ENCODE measurements at places on chromosomes 3 and 15.

GRCh38 chr3:135806317-135806716, 159.2 kb upstream of the PPP2R3A start:
- no peak for DNase-seq

DNA sequence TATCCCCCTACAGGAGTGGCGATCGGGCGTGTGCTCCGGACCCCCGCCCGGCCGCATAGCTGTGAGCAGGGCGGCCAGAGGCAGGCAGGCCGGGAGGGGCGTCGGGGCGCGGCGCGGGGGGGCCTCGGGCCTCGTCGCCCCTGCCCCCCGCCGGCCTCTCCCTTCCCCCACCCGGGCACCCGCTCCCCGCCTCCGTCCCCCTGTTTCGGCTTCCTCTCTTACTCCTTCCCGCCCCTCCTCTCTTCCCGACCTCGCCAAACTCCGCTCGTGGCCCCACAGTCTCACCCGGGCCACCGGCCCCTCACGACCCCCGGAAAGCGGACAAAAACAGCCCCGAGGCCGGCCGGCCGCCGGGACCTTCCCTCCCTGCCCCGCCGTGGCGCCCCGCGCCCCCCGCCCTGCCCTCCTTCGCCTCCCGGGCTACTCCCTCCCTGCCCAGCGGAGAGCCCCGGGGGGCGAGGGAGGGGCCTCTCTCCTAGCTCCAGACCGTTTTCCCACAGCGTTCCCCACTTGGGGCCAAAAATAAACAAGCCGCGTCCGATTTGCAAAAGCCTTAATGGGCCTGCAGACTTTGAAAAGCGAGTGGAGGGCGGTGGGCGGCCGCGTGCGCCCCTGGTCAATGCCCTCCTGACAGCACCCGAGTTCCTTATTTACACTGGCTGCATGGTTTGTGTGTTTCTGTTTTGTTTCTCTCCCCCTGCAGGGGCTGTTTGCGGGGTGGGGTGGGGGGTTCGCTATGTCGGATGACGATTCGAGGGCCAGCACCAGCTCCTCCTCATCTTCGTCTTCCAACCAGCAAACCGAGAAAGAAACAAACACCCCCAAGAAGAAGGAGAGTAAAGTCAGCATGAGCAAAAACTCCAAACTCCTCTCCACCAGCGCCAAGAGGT, 1.0 kb downstream of the UBE2E1 start:
- no peak for DNase-seq

DNA sequence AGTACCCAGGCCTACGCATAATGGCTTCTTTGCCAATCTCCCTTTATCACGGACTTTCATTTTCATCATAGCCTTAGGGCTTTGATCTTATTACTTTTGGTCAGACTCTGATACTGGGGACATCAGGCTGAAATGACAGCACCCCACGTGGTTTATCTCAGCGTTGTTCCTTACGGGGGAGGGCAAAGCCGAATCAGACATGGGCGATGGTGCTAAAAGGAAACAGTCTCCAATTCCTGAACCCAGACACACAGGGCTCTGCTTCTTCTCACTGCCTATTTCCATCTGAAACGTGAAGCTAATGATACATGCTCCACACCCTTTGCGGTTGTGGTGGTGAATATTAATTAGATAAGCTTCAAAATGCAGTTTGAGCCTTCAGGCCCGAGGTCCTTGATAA, 59.4 kb upstream of the CD47 start:
- DNase-seq: no peak

DNA sequence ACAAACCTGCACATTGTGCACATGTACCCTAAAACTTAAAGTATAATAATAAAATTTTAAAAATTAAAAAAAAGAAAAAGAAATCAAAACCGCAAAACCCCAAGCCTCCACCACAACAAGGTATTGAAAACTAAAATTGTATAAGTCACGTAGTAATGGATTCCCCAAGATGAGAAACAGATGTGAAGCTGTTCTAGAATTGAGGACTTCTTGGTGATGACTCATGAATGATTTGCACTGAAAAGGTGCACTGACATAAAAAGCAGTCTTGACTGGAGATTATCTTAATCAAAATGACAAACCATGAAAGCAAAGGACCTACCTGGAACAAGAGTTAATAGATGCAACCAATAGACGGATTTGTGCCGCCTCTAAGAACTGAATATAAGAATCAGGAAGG, 225.8 kb downstream of the MYRIP start:
- DNase-seq: no peak

GRCh38 chr3:100503448-100503847, 11.0 kb downstream of the TMEM45A start:
- no peak for DNase-seq

GRCh38 chr15:38589502-38589901, 24.9 kb upstream of the RASGRP1 start:
- DNase-seq: no peak

DNA sequence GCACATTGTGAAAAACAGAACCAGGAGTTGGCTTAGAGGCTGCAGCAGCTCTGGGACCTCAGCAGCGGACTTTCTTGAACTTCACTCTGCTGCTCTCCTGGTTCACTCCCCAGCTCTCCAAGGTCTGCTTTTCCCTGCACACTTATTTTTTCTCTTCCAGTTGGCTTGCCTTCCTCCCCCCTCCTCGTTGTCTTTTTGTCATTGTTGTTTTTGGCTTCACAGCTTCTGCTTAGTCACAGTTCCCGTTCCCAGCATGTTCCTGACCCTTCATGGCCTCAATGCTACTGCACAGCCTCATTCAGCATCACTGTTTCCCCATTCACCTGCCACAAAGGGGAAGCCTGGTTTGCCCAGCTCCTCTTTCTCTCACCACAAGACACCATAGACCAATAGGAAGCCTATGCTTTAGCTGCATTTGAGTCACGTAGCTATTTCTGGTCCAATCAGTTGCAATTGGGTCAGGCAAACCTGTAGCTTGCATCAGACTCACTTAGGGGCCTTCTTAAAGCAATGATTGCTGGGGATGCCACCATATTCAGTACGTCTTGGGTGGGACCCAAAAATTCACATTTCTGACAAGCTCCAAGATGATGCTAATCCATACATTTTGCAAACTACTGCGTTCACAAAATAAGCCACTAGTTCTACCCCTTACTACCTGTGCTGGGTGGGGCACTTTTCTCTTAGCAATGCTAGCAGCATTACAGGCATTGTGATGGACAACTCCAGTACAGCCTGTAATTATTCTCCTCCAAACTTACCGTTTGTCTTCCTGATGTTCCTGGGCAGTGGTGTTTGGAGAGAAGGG, 7.8 kb upstream of the SUMF1 start:
- DNase-seq: no peak

DNA sequence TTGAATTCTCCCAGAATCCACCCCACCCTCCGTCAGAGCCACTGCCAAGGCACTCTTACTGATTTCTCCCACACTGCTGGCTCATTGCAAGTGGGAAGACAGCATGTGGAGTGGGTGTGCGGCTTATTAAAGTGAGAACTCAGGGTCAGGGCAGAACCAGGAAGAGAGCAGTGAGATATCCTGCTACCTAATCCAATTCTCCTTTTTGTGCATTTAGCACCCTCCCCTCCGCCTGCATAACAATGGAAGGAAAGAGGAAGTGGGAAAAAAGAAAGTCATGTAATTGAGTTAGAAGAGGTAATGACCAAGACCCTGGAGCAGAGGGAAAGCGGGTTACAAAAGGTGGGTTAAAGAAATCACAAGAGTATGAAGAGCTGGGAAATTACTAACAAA, 27.8 kb upstream of the PIK3CB start:
- no peak for DNase-seq

All from stimulated activated CD8-positive, alpha-beta memory T cell treated with anti-CD3 and anti-CD28 coated beads, Interleukin-12 subunit alpha, Interleukin-12 subunit beta, amount 100 ng/mL, for 1 hour (primary cell).